ENCODE measurements at places on chromosomes 2 and 18.

- DNase-seq: no peak
These were observed 481.9 kb downstream of the TMX3 start for GRCh38 chr18:68233018-68233417.

DNA sequence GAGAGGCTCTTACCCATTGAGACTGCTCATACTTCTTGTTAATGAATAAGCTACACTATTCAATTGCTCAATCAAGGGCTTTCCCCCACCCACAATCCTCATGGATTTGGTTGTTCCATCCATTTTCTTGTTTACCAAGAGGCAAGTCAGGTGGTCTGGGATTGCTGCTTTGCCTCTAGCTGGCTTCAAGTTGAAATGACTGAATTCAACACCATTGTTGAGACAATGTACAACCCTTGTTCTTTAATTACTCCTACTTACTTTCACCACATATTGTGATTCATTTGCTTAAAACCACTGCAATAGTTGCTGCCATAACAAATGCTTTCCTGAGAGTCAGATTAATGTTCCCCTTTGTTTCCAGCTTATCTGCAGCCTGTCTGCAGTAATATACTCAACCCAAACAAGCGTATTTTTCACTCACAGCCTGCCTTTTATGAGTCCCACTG, 532.2 kb downstream of the RIT2 start:
- no peak for DNase-seq

DNA sequence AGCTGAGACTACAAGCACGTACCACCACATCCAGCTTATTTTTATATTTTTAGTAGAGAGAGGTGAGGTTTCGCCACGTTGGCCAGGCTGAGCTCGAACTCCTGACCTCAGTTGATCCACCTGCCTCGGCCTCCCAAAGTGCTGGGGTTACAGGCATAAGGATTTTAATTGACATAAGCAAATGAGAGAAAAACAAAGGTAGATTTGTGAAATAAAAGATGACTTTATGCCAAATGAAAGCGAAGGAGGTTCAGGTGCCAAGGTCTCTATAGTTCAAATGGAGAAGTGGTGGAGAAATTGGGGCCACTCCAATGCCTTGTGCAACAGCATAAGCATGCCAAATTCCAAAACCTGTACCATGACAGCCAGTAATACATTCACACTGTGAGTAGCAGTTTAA, 180.6 kb downstream of the MREG start:
- DNase-seq: no peak

GRCh38 chr2:98472132-98472650, 27.5 kb downstream of the INPP4A start:
- DNase-seq: no peak

DNA sequence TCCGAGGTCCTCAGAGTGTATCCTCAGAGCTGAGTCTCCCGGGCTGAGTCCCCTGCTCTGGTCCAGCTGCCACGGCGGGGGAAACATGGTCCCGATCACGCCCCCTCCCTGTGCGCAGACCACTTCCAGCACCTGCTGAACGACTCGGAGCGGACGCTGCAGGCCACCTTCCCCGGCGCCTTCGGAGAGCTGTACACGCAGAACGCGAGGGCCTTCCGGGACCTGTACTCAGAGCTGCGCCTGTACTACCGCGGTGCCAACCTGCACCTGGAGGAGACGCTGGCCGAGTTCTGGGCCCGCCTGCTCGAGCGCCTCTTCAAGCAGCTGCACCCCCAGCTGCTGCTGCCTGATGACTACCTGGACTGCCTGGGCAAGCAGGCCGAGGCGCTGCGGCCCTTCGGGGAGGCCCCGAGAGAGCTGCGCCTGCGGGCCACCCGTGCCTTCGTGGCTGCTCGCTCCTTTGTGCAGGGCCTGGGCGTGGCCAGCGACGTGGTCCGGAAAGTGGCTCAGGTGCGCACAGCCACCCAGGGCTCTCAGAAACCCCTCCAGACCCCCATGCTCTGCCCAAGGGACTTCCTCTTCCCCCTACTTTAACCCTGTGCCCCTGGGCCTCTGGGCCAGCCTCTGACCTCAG, 26.7 kb downstream of the GPC1 start:
- no peak for DNase-seq

DNA sequence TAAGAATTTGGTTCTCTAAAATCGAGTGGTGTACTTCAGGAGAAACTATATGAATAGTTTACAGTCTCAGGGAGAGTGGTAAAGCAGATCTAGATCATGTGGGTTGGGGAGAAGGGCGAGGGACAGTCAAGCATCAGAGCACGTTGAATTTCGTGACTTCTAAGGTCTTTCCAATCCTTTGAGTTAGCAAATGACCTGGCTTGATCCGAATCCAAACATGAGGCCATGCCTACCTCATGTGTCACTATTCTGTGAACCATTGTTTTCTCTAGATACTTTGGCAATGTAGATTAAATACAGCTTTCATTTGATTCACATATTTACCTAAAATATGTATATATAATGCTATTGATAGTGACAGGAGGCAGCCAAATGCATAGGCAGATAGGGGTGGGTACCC, 674.9 kb downstream of the NYAP2 start:
- DNase-seq: no peak

GRCh38 chr2:180038997-180039396, 31.9 kb upstream of the CWC22 start:
- no peak for DNase-seq

GRCh38 chr18:39660141-39660540, 2094.5 kb upstream of the CELF4 start:
- DNase-seq: no peak

DNA sequence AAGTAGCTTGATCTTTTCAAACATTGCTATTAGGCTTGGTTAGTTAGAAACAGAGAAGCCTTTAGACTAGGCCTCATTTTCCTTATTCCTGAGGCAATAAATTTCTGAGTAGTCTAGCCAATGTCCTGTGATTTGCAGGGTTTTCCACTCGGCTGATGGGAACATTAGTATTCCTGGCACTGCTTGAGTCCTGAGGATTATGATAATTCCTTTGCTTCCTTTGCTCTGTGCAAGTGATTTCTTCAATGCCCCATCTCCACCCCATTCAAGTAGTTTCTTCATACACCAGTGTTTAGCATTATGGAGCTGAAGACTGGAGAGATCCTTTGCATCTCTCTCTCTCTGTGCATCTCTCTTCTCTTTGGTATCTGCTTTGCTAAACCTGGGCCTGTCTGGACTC, 14.3 kb upstream of the SLC4A10 start:
- no peak for DNase-seq

- no peak for DNase-seq
These were observed 21.7 kb downstream of the ZNF638 start for GRCh38 chr2:71353248-71353647.

GRCh38 chr2:230498506-230499107, 82.6 kb downstream of the SP100 start:
- no peak for DNase-seq

- no peak for DNase-seq
These were observed 94.1 kb downstream of the ANKRD44 start for GRCh38 chr2:197216361-197216979.

DNA sequence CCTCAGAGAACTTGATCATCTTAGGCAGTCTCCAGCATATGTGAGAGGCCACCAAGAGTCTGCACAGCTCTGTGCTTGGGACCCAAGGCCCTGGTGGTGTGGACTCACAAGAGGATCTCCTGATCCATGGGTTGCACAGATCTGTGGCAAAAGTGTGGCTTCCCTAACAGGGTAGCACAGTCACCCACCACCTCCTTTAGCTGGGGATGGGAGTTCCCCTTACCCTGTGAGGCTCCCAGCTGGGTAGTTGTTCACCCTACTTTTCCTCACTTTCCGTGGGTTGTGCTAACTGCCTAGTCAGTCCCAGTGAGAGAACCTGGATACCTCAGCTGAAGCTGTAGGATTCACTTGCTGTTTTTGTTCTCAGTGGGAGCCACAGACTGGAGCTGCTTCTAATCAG, 123.7 kb downstream of the FTCDNL1 start:
- no peak for DNase-seq

GRCh38 chr18:54813305-54813704, 15.0 kb upstream of the RAB27B start:
- no peak for DNase-seq

DNA sequence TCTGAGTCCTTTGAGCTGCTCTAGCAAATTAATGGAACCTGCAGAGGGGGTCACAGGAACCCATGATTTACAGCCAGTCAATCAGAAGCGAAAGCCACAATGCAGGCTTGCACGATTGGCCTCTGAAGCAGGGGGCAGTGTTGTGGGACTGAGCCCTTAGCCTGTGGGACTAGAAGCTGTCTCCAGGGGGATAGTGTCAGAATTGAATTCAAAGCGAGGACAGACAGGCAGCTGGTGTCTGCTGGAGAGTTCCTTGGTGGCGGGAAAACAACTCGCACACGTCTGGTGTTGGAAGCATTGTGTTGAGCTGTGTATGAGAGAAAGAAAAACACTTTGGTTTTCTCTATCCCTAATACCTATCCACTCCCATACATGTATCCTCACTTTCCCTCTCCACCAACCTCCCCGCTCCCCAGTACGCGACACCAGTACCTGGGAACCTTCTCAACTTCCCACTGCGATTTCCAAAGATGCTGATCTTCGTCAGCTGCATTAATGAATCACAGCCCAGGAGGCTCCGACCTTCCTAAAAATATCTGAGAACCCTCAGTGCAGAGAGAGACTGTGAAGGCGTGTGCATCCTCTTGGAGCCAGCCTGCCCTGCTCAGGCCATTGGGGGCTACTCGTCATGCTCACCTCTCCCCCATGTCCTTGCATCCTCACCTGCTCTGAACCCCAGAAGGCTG, 88.2 kb downstream of the HS1BP3 start:
- DNase-seq: no peak

GRCh38 chr2:181991171-181991885, 5.7 kb downstream of the PPP1R1C start:
- DNase-seq: no peak

GRCh38 chr18:48303883-48304282, 105.3 kb downstream of the ZBTB7C start:
- DNase-seq: no peak
